A375 (cell line): ENCODE measurements at places on chromosomes 5 and 9. TPM values are rescaled to one million over a fixed set of nuclear protein-coding genes. Genes with fewer than 3 reads are reported as not detected.

CTSV gene
- total RNA-seq: 0.83 and 0.90 TPM in 2 replicates

STXBP1 gene
- total RNA-seq: 11.5 and 15.5 TPM in 2 replicates

CCDC187 gene
- total RNA-seq: under 0.01 TPM in 1 of 2 replicates, not detected in the other

SLC4A9 gene
- not detected in 2 replicates for total RNA-seq

PAEP gene
- total RNA-seq: 0.27 and 0.41 TPM in 2 replicates

SURF1 gene
- 35.5 and 40.5 TPM in 2 replicates for total RNA-seq

CDX1 gene
- total RNA-seq: not detected in 2 replicates

ST6GALNAC6 gene
- total RNA-seq: 7.4 and 14.4 TPM in 2 replicates

ACOT12 gene
- total RNA-seq: 0.13 TPM in 1 of 2 replicates, not detected in the other

CDH9 gene
- 0.27 TPM in 1 of 2 replicates, not detected in the other for total RNA-seq
